ENCODE measurements at places on chromosomes 7 and 10.

DNA sequence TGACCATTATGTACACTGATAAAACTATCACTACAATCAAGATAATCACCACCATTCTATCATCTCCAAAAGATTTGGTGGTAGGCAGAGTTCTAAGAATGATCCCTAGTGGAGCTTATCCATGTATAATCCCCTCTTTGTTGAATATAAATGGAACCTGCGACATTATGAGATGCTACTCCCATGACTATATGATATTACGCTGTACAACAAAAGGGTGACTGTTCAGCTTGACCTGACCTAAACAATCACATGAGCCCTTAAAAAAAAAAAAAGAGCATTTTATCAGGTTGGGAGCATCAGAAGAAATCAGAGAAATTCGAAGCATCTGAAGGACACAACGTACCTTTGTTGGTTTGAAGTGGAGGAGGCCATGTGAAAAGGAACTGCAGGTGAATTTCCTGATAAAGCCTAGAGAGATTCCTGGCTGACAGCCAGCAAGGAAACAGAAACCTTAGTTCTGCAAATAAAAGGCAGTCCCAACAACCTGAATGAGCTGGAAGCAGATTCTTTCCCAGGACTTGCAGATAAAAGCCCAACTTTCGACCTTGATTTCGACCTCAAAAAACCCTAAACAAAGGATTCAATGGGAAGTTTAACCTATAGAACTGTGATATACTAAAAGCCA is 270.7 kb downstream of the ADRA2A start:
- no peak for DNase-seq

GRCh38 chr10:59354434-59354833 is 7.9 kb downstream of the FAM13C start:
- no peak for DNase-seq

- no peak for DNase-seq
Measured at GRCh38 chr7:890868-891267, 14.5 kb downstream of the GET4 start.

- DNase-seq, result no peak
Measured at GRCh38 chr7:34317039-34317438, 341.0 kb upstream of the NPSR1 start.

GRCh38 chr10:120514035-120514620 is 57.1 kb downstream of the PLPP4 start:
- DNase-seq, result no peak

GRCh38 chr10:8752146-8752843 is 697.8 kb downstream of the GATA3 start:
- DNase-seq, result no peak

DNA sequence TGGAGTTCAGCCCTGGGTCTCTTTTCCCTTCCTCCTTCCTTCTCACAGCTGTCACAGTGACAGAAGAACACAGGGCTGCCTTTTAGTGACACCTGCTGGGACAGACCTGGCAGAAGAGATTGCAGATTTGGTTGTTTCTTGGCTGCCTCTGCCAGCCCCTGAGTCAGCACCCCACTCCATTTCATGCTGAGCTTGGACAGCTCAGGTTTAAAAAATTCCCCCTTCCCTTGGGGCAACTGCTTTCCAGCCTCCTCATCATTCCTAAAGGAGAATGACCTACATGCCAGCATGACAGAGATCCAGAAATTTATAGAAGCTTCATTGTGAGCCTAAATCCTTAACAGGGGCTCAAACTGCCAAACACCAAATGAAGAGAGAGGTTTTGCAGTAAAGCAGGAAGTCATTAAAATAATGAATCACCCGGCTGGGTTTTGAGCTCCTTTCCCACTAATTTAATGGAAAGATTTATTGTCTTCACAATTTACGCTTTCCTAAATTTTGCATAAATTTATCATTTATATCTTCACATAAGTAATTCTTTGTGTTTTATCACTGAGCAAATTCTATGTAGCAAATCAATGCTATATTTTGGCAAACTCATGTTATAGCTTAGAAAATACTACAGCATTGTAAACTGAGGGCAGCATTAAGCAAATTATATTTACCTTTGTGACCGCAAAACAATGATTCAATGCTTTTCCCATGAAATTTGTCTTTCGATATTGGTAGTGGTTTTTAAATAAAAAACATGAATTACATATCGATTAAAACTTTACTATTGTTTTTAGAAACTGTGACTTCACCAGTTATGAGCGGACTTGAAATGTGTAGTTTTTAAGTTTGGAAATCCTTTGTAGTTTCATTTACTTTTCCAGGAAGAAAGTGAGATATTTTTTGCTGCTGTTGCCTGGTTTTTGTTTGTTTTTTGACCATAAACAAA is 399.5 kb upstream of the ANKRD30A start:
- no peak for DNase-seq

DNA sequence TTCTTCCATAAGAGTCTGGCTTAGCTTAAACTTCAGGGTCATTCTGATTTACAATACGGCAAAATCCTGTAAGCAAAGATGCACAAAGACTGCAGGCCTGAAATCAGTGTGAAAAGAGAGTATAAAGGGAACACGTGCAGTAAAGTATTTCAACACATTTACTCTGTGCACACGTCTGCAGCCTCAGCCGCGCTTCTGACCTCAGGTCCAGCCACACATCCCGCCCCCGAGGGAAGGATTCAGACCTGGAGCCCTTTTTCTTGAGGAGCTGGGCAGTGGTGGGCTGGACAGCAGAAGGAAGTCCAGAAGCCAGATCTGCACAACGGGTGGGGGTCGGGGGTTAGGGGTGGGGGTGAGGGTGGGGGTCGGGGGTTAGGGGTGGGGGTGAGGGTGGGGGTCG is 58.9 kb upstream of the FAM20C start:
- peak; percentile 52 for DNase-seq

GRCh38 chr7:123864436-123864835 is 19.5 kb downstream of the HYAL4 start:
- DNase-seq, result no peak

DNA sequence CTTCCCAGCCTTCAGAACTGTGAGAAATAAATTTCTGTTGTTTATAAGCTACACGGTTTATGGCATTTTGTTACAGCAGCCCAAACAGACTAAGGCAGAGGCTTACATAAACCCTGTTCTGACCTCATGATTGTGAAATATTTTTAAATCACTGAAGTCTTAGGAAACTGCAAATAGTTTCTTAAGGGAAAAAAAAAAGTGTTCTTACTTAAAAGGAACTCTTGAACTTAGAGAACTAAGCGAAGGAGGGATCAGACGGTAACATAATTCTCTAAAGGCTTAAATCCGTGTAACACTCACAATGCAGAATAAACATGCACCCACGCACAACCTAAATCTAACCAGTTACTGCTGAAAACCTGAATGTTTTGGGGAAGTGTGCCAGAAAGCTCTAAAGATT is 749.1 kb upstream of the LRRTM3 start:
- DNase-seq, result no peak

GRCh38 chr7:149147752-149148653 is 750 bp downstream of the ZNF398 start:
- peak; percentile 73 for DNase-seq

GRCh38 chr7:103811997-103812396 is 177.5 kb downstream of the RELN start:
- no peak for DNase-seq

- no peak for DNase-seq
Measured at GRCh38 chr7:117087639-117088396, 134.5 kb downstream of the ST7 start.

DNA sequence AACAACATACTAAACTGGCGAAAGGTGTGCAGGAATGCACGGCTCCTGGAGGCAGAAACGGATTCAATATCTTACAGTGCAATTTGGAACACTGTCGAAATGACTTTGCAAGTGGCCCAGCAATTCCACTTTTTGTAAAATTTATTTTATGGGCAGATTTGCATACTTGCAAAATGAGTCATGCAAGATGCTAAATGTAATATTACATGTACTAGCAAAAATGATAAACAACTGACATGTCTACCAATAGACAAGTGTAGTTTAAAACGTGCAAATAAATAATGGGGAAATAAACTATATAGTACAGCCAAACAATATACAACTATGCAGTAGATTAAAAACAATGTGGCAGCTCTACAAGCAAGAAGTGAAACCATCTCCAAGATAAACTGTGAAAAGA is 97.7 kb downstream of the ARHGAP12 start:
- no peak for DNase-seq

DNA sequence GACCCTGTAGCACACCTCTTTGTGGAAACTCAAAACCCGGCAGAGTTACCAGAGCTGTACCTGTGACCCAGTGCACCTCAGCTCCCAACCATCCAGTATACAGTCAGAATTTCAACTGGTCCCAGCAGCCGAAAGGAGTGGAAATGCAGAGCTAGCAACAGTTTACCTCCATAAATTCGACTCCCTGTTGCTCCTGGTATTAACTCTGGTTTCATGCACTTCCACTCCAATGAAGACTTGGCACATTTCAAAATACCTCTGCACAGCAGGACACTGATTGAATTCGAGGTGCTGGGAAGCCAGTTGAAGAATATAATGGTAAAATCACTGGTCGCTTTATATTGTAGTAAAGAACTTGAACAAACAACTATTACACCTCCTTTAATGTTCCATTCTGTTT is 17.9 kb upstream of the TIAL1 start:
- no peak for DNase-seq

- no peak for DNase-seq
Measured at GRCh38 chr10:93596539-93596938, 4.5 kb downstream of the RBP4 start.

GRCh38 chr7:138565451-138566114 is 105.5 kb downstream of the TRIM24 start:
- no peak for DNase-seq

DNA sequence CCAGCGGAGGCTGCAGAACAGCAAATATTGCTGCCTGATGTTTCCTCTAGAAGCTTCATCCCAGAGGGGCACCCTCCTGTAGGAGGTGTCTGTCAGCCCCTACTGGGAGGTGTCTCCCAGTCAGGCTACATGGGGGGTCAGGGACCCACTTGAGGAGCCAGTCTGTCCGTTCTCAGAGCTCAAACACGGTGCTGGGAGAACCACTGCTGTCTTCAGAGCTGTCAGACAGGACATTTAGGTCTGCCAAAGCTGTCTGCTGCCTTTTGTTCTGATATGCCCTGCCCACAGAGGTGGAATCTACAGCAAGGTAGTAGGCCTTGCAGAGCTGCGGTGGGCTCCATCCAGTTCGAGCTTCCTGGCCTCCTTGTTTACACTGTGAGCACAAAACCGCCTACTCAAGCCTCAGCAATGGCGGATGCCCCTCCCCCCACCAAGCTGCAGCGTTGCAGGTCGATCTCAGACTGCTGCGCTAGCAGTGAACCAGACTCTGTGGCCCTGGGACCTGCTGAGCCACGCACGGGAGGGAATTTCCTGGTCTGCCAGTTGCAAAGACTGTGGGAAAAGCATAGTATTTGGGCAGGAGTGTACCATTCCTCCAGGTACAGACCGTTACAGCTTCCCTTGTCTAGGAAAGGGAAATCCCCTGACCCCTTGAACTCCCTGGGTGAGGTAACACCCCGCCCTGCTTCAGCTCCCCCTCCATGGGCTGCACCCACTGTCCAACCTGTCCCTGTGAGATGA is 17.7 kb upstream of the MINDY3 start:
- no peak for DNase-seq

DNA sequence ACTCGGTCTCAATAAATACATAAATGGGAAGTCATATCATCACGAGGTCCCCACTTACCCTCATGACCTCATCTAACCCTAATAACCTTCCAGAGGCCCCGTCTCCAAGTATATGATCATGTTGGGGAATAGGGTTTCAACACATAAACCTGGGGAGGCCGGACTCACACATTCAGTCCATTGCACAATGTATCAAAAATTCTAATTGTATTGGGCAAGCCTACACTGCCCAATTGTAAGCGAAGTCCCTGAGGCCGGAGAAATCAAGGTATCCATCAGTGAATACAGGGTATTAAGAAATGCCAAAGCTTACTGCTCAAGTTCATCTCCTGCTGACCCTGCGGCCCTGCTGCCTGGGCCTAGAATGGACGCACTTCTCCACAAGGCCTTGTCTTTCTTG is 69.6 kb downstream of the PARP12 start:
- no peak for DNase-seq

GRCh38 chr7:17236171-17236570 is 62.3 kb upstream of the AHR start:
- no peak for DNase-seq

- no peak for DNase-seq
Measured at GRCh38 chr7:44880317-44881018, 4.9 kb downstream of the PURB start.

DNA sequence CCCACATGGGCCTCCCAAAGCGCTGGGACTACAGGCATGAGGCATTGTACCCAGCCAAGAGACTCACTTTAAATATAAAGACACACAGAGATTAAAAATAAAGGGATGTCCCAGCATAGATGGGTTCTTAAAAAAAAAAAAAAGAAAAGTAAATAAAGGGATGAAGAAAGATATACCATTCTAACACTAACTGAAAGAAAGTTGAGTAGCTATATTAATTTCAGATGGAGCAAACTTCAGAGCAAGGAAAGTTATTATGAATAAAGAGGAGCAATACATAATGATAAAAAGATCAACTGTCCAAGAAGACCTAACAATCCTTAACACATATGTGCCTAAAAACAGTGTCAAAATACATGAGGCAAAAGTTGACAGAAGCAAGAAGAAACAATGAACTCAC is 33.0 kb upstream of the SPOCK2 start:
- no peak for DNase-seq

- DNase-seq, result peak; percentile 56
Measured at GRCh38 chr10:86663046-86663345, 5.3 kb upstream of the LDB3 start.

- no peak for DNase-seq
Measured at GRCh38 chr10:90741926-90742565, 115.8 kb downstream of the HTR7 start.

DNA sequence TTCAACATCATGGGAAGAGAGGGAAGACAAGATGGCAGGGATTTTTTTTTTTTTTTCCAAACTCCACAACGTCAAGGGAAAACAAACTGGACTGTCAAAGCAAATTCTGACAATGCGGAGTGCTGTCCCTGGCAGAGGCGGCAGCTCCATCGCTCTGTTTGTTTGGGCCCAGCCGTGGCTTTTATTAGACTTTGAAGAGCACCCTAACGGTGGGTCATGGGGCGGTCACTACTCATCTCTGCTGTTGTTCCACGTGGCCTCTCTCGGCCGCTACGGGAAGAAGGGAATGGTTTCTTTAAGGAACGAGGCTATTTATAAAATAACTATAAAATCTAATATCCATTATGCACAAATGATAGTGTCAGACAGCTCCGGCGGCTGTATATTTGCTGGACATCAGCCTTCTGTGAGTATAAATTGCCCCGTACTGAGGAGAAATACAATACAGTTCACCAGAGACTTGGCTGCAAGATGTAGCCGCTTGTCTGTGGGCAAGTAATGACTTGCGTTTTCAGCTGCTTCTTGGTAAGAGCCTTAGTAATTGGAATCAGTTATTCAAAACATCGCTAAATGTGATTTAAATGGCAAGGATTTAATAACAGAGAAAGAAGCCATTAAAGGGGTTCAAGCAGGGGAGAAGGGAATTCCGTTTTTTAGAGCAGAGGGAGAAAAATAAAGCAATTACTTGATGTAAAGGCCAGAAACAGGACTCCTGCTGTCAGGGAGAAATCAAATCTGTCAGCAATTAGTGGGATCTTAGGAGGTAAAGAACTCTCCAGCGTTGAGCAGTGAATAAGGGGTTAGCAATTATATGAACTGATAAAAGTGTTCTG is 61.7 kb upstream of the RAB11FIP2 start:
- no peak for DNase-seq

Measured in tibial artery (tissue), 4 donors.